Esophagus mucosa (tissue), 1 donor: ENCODE measurements at places on chromosomes 1 and 21. TPM values are rescaled to one million over a fixed set of nuclear protein-coding genes. Genes with fewer than 3 reads are reported as not detected.

LCE1E gene
- total RNA-seq = not detected

WDTC1 gene
- 16.3 TPM for total RNA-seq

APCS gene
- not detected for total RNA-seq

DNA sequence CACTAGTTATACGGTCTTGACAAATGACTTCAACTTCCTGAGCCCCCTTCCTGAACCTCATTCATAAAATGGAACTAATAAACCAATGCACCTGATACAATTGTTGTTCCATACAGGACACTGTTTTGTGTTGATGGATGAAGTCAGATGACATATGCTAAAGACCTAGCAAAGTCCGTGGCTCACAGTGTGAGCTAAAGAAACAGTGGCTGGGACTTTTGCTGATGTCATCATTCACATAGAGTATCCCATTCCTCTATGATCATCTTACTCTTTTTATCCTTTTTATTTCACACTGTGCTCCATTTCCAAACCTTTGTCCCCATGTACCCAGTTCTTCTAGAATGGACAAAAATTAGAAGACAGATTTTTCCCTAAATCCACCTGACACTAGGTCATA, 83.7 kb upstream of the KAZN start:
- no peak for ATAC-seq

- ATAC-seq = peak; percentile 70
These were observed 38.2 kb upstream of the WASF2 start for GRCh38 chr1:27527890-27528817.

SMPDL3B gene
- 1.8 TPM for total RNA-seq
